ENCODE measurements at places on chromosomes 6 and 20.
A peak's percentile ranks its signal among the peaks of the same experiment; 100 is the strongest.

- no peak for DNase-seq
These were observed 2.6 kb upstream of the BPIFB6 start for GRCh38 chr20:33028875-33029274.

- DNase-seq = no peak
These were observed 1027.2 kb upstream of the GJE1 start for GRCh38 chr6:141105481-141105880.

GRCh38 chr6:69647726-69648125, 149.1 kb downstream of the LMBRD1 start:
- DNase-seq = no peak

GRCh38 chr6:130677766-130678165, 149.4 kb upstream of the SMLR1 start:
- DNase-seq = no peak

GRCh38 chr6:27684264-27685211, 211.6 kb upstream of the ZNF184 start:
- peak; percentile 88 for DNase-seq

GRCh38 chr6:114376611-114377175, 33.9 kb upstream of the HS3ST5 start:
- DNase-seq = peak; percentile 2

DNA sequence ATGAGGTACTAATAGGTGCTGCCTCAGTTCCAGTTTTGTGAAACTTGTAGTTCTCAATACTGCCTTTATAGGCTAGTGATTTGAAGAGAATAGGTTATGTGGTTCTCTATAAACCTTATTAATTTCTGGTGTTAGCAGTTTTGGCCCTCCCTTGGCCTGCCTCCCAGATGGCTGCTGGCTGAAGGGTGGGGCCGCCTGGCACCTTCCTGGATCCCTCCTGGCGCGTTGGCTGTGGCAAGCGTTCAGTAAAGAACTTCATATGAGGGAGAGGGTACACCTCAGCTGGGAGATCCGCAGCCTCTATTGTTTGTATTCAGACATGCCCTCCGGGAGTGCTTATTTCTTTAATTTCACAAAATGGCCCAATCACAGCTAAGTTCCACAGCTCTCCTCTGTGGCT, 51.9 kb downstream of the FAM120B start:
- no peak for DNase-seq

GRCh38 chr6:132592855-132593254, 3.3 kb upstream of the TAAR5 start:
- no peak for DNase-seq

GRCh38 chr6:149329529-149329928, 12.0 kb downstream of the TAB2 start:
- no peak for DNase-seq

GRCh38 chr6:32603888-32604287, 14.2 kb upstream of the HLA-DRB1 start:
- no peak for DNase-seq

DNA sequence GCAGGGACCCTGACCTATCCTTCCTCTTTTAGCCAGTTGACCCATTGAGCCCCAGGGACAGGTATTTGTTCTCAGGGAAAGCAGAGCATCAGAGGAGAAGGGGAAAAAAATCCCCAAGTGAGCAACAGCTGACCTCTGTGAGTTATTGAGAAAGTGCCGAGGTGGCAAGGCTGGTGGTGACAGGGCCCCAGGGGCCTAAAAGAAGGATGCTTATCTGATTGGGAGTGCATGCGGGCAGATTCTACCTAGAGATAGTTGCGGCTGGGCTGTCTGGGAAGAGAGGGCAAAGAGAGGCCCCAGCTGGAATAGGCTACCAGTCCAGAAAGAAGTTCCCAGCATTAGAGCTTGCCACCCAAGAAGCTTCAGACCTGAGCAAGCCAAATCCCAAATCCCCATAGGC, 26.5 kb upstream of the MAFB start:
- no peak for DNase-seq

GRCh38 chr20:17896193-17896723, 72.3 kb downstream of the SNX5 start:
- no peak for DNase-seq

GRCh38 chr6:154384191-154384590, 27.6 kb upstream of the IPCEF1 start:
- no peak for DNase-seq

DNA sequence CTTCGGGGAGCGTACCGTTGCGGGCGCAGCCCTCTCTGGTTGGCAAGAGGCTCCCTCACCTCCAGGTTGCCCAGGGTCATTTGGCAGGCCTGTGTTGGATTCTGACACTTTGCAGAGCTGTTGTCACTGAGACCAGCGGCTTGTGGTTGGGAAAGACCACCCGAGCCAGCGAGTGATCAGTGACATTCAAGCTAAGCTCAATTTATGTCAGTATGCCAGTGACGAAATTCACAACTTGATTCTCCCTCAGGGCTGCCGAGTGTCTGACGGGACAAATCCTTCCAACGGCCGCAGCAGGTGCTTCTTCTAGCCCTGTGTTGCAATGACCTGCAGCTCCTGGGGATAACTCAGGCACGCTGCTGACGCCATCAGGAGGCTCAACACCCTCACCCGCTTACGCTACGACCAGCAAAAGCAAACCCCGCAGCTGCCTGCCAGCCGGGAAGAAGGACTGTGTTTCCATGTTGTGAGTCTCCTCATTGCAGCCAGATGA, 16.9 kb upstream of the SLC22A2 start:
- no peak for DNase-seq

- DNase-seq = no peak
These were observed 12.9 kb upstream of the TRIM38 start for GRCh38 chr6:25949695-25950094.

DNA sequence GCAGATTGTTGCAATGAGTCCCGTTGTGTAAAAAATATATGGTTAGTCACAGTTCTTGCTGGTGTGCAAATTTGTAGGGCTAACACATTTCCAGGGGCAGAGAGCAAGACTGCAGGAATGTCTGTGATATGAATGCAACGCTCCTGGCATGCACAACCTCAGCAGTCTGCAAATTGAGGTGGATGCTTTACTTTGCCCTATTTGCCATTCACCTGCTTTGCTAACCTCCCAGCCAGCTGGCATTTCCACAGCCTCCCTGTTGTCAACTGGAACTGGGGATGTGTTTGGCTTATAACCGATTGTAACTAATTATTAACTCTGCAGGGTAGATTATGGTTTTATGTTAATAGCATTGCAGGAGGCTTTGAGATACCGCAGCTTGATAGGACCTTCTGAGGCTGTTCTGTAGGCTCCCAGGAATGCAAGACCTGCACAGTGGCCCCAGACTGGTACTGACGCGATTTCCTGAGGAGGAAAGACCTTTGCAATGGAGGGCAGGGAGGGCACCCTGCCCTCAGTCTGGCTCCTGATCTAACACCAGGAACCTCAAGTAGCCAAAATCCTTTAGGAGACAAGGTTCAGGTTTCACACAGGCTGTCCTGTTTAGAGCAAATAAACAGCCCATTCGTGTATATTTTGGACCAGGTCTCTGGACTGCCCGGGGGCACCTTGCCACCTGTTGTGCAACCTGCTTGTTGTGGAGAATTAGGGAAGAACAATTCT, 53.4 kb downstream of the EDN1 start:
- DNase-seq = peak; percentile 59

DNA sequence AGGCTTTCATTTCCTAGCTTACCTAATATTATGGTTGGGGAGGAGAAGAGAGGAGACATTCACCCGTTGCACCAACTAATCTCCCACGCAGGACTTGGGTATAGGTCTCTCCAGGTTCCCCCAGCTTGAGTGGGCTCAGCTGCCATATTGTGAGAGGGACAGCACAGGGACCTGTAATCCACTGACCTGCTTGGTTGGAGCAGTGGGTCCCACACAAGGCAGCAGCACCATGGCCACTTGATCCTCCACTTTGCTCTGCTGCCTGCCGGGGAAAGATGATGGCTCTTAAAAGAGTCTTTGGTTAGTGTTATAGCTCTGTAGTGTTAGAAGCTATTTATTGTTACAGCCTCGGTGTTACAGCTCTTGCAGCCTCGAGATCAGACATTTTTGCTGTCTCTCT, 22.5 kb upstream of the ECHDC1 start:
- no peak for DNase-seq

GRCh38 chr6:126945812-126946360, 172.6 kb upstream of the RSPO3 start:
- DNase-seq = no peak

GRCh38 chr6:112713402-112713801, 366.3 kb downstream of the RFPL4B start:
- no peak for DNase-seq

- DNase-seq = no peak
These were observed 517.3 kb upstream of the PTCHD4 start for GRCh38 chr6:48628316-48628715.

GRCh38 chr6:35601331-35602132, 87.2 kb downstream of the FKBP5 start:
- peak; percentile 16 for DNase-seq

DNA sequence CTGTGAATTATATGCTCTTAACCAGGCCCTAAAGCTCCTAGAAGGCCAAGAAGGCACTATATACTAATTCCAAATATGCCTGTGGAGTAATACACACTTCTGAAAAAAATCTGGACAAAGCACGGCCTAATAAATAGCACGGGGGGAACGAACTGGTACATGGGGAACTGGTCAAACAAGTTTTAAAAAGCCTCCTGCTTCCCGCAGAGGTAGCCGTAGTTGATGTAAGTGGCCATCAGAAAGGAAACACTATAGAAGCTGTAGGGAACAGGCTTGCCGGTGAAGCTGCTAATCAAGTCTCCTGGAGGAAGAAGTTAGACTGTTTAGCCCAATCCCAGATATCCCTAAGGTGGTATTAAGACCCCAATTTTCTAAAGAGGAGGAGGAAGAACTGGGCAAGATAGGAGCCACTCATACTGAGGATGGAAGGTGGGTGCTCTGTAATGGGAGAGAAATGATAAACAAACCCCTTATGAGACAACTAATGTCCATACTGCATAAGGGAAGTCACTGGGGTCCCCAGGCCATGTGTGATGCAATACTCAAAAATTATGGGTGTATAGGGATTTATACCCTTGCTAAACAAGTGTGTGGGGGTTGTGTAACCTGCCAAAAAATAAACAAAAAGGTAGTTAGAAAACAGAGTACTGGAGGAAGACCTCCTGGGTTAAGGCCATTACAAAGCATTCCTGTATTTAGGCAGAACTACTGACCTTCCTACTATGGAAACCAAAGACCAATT, 27.1 kb upstream of the ZNF318 start:
- peak; percentile 62 for DNase-seq

DNA sequence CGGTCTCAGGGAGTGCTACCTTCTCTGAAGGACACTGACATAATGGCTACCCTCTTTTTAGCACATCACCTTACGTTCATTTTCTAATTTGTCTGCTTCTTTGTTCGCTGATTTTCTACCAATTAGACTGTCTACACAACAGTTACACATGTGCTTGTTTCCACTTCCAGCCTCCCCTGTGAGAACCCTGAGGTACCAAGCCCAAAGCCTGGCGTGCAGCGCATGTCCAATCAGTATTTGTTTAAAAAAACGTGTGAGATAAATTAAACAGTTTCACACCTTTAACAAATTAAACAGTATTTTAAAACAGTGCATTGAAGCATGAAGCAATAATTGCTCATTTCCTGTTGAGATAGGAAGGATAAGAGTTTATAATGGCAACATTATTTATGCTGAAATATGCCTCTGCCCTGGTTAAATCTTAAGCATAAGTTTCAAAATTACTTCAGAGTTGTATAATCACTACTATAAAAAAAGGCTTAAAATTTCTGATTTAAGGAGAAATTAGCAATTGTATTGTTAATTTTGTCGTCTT, 88.9 kb downstream of the MAP3K5 start:
- no peak for DNase-seq

GRCh38 chr6:36340618-36341454, 4.1 kb upstream of the BNIP5 start:
- peak; percentile 84 for DNase-seq

GRCh38 chr6:134172706-134173365, 120.4 kb upstream of the SLC2A12 start:
- DNase-seq = no peak

- no peak for DNase-seq
These were observed 231.4 kb downstream of the BMP2 start for GRCh38 chr20:6998909-6999308.

DNA sequence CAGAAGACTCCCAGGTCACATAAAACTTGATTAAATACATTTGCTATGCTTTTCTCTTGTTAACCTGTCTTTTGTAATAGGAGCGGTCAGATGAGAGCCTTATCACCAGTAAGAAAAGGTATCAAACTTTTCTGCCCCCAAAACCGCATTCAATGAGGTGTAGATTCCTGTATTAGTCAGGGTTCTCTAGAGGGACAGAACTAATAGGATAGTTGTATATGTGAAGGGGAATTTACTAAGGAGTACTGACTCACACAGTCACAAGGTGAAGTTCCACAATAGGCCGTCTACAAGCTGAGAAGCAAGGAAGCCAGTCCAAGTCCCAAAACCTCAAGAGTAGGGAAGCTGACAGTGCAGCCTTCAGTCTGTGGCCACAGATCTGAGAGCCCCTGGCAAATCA, 32.7 kb downstream of the PTPRK start:
- peak; percentile 61 for DNase-seq

DNA sequence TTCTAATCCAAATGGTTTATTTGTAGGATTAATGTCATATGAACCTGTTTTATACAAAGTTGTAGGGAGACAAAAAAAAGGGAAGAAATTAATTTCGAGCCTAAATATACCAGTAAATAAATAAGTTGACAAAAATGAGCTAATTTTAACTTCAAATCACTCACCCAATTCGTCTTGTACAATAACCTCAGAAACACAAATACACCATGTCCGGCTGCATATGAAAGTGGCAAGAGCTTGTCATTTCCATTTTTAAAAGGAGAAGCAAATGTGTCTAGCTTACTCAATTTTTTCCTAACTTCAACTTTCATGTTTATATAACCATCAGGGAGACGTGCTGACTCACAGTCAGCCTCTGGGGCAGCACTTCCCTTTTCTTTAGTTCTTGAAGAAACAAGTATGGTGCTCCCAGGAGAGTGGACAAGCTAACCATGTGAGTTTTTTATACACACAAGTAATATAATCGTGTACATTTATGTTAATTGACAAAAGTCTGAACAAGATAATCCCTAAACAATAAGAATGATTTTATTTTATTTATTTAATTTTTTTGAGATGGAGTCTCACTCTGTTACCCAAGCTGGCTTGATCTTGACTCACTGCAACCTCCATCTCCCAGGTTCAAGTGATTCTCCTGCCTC, 55.5 kb upstream of the SGK1 start:
- peak; percentile 4 for DNase-seq

GRCh38 chr20:4875578-4876067, 125.7 kb downstream of the SLC23A2 start:
- no peak for DNase-seq

DNA sequence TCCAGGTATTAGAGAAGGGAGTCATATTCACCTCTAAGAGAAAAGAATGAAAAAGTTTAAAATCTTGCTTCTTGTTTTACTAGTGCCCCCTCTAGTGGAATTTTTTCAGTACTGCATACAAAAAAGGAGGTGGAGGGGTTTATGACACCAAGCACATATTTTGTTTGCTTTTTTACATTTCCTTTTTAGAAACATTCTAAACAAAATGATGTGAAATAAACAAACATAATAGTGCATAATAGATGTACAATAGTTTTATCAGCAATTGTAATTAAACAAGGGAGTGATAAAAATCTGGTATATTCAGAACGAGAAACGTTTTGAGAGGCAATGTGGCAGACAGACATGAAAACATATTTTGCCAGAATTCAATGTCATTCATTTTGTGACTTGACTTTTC, 111.0 kb upstream of the TFAP2D start:
- DNase-seq = peak; percentile 24

- no peak for DNase-seq
These were observed 70.9 kb downstream of the PACRG start for GRCh38 chr6:162798546-162799266.

Measured in Calu3 (cell line).